ENCODE measurements at places on chromosomes 12 and 14. TPM values are rescaled to one million over a fixed set of nuclear protein-coding genes. Genes with fewer than 3 reads are reported as not detected.

GRCh38 chr14:99892406-99892805 is 99.2 kb downstream of the EML1 start:
- H3K27ac ChIP-seq: no peak overlapping the region
- no peaks in the 10 kb centered on the region for H3K27me3 ChIP-seq
- no peaks in the 10 kb centered on the region for H3K4me1 ChIP-seq
- DNase-seq: no peak
- H3K4me3 ChIP-seq: no peak overlapping the region

DNA sequence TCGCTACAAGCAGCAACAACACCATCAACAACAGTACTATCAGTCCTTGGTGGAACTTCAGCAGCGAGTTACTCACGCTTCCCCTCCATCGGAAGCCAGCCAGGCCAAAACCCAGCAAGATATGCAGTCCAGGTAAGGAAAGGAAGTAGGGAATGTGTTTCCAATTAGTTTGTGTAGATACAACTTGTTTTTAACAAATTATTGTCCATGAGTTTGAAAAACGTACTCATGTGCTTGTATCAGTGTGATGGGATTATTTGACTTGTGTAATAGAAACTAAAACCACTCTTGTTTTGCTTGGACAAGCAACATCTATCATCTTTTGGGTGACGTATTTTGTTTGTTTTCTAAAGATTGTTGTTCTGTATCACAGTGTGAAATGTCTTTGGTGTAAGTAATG is 137.9 kb downstream of the NAV3 start:
- no peaks in the 10 kb centered on the region for H3K36me3 ChIP-seq
- H3K27me3 ChIP-seq: no peaks in the 10 kb centered on the region
- no peaks in the 10 kb centered on the region for H3K4me1 ChIP-seq
- no peak for DNase-seq
- H3K4me3 ChIP-seq: no peak overlapping the region

DNA sequence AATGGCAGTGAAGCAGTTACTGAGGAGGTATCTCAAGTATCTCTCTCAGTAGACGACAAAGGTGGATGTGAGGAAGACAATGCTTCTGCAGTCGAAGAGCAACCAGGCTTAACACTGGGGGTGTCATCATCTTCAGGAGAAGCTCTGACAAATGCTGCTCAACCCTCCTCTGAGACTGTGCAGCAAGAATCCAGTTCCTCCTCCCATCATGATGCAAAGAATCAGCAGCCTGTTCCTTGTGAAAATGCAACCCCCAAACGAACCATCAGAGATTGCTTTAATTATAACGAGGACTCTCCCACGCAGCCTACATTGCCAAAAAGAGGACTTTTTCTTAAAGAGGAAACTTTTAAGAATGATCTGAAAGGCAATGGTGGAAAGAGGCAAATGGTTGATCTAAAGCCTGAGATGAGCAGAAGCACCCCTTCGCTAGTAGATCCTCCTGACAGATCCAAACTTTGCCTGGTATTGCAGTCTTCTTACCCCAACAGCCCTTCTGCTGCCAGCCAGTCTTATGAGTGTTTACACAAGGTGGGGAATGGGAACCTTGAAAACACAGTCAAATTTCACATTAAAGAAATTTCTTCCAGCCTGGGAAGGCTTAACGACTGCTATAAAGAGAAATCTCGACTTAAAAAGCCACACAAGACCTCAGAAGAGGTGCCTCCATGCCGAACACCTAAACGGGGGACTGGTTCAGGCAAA is 216.6 kb downstream of the AKAP6 start:
- H3K4me3 ChIP-seq: no peak overlapping the region
- H3K27me3 ChIP-seq: no peaks in the 10 kb centered on the region
- H3K36me3 ChIP-seq: no peaks in the 10 kb centered on the region
- no peak for DNase-seq

DNA sequence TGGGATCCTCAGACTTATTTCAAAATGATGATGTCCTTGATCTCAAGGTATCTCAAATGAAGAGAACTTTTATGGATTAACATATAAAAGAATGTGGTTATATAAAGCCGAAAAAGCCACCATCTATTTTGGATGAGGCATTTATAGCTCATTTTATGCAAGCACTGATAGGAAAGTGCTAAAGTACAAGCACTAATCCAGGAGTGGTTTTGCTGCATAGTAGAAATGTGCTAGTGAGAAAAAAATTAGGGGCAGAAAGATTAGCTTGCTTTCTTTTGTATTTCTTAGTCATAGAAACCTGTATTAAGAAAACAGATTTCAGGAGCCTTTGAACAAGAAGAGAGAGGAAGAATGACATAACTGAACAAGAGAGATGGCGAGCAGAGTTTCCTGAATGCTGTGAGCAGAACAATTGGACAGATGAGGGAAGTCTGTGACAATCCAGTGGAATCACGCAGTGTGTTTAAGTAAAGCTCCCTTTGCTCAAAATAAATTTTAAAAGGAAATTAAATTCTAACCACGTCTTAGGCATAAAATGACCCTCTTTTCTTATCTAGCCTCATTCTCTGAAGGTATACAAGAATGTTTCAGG is 238.2 kb upstream of the NOVA1 start:
- H3K4me3 ChIP-seq: no peak overlapping the region
- H3K4me1 ChIP-seq: no peaks in the 10 kb centered on the region
- no peak for DNase-seq
- no peak overlapping the region for H3K27ac ChIP-seq
- no peaks in the 10 kb centered on the region for H3K36me3 ChIP-seq
- H3K27me3 ChIP-seq: no peaks in the 10 kb centered on the region

- peak; percentile 55 for DNase-seq
- no peak overlapping the region for H3K4me3 ChIP-seq
- H3K27me3 ChIP-seq: no peaks in the 10 kb centered on the region
- H3K27ac ChIP-seq: peak overlapping the region; percentile 59
- peaks cover 81% of the 10 kb centered on the region for H3K4me1 ChIP-seq
Observed at GRCh38 chr12:55720894-55721444, 776 bp downstream of the RDH5 start.

DNA sequence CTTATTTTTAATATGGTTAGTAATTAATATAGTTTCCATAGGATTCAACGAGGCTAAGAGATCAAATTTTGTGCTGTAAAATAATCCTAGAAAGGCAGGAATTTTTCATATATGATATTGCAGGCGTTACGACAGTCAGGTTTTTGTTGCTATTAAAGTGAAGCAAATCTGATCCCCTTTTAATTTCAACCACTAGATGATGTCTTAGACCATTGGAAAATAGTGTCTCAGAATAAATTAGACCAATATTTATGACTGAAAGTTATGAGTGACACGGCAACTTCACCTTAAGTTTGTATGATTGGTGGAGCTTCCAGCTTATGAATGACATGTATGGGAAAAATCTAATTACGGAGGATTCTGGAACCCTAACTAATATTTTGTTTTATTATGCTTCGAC is 2.5 kb downstream of the TPH2 start:
- no peaks in the 10 kb centered on the region for H3K4me1 ChIP-seq
- no peak overlapping the region for H3K27ac ChIP-seq
- H3K27me3 ChIP-seq: peaks cover 4% of the 10 kb centered on the region
- H3K36me3 ChIP-seq: no peaks in the 10 kb centered on the region
- H3K4me3 ChIP-seq: no peak overlapping the region

- no peak overlapping the region for H3K4me3 ChIP-seq
- peaks cover 11% of the 10 kb centered on the region for H3K36me3 ChIP-seq
- H3K27me3 ChIP-seq: no peaks in the 10 kb centered on the region
- DNase-seq: no peak
- H3K4me1 ChIP-seq: no peaks in the 10 kb centered on the region
- H3K27ac ChIP-seq: no peak overlapping the region
Observed at GRCh38 chr12:81255947-81256346, 178.1 kb downstream of the ACSS3 start.

- no peak overlapping the region for H3K4me3 ChIP-seq
- no peaks in the 10 kb centered on the region for H3K4me1 ChIP-seq
- DNase-seq: no peak
- H3K27ac ChIP-seq: no peak overlapping the region
- H3K36me3 ChIP-seq: no peaks in the 10 kb centered on the region
- no peaks in the 10 kb centered on the region for H3K27me3 ChIP-seq
Observed at GRCh38 chr14:86091811-86092210, 561.9 kb downstream of the FLRT2 start.

DNA sequence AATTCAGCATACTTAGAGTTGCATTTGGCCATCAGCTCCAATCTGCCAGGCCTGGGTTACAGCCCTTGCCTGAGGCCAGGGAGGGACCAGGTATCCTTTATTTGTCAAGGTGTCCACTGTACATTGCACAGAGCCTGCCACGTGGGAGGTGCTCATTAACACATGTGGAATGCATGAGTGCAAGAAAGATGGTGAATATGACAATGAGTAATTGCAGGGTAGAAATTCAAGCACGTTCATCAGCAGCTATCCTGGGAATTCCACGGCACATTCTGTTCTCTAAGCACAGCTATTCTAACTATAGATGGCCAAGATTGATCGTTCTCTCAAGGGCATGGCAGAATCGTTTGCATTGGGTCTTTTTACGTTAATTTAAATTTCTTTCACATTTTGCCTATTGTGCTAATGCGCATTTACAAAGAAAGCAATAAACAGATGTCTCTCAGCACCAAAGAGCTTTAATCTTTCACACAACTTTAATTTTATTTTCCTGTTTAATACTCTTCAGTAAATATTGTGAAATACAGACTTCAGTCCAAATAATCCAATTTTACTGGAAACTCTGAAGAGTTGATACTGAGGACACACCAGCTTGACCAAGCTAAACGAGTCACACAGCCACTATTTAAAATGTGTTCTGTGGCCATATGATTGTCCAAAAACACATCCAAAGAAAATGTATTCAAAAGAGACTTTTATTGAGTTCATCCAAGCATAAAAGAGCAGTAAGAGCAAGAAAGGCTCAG is 1025.7 kb upstream of the TMEM132C start:
- no peaks in the 10 kb centered on the region for H3K27me3 ChIP-seq
- H3K27ac ChIP-seq: no peak overlapping the region
- H3K36me3 ChIP-seq: no peaks in the 10 kb centered on the region
- no peak overlapping the region for H3K4me3 ChIP-seq
- no peak for DNase-seq
- no peaks in the 10 kb centered on the region for H3K4me1 ChIP-seq

DNA sequence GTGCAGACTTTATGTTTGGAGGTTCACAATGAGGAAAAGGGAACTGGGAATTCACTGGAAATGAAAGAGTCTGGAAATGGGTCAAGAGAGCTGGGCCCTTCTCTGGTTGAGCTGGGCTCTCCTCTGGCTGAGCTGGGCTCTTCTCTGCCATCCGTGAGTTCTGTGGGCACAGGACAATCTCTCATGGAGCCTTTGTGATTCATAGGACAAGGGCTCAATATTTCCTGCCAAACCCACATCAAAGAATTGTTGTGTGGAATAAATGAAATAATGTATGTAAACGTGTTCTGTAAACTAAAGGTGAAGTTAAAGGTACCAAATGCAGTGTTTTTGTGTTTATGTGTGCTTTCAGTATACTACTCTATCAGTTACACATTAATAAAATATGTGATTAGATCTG is 95.5 kb upstream of the OVCH1 start:
- H3K27me3 ChIP-seq: no peaks in the 10 kb centered on the region
- no peak overlapping the region for H3K4me3 ChIP-seq
- DNase-seq: no peak
- H3K4me1 ChIP-seq: no peaks in the 10 kb centered on the region

DIO2 gene
- not detected for polyA plus RNA-seq

DNA sequence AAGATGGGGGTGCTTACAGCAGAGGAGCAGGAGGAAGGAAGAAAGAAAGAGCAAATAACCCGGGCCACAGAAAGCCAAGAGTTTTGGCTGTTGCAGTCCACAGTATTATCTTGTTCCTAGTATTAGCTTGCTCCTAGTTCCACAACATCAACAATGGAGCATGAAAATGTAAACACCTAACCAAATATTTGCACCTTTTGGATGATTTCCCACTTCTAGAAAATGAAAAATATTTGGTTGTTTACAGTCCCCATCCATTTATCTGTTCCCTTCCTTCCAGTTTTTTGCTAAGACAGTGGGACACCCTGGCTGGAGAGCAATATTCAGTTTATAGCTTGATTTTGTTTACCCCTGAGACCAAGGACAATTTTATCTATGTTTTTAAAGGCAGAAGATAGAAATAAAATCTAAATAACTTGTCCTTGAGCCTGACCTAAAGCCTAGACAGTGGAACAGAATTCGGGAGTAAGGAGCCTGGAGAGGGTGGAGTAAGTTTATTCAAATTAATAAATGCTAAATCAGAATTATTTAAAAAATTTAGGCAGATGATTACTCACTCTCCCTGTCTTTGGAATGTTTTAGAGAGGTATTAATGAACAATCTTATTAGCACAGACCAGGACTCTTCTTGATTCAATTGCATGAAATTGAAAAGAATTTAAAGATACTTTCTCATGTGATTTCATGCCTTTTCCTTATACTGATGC is 51.6 kb downstream of the RESF1 start:
- no peaks in the 10 kb centered on the region for H3K27me3 ChIP-seq
- H3K27ac ChIP-seq: no peak overlapping the region
- H3K4me3 ChIP-seq: no peak overlapping the region
- H3K36me3 ChIP-seq: no peaks in the 10 kb centered on the region

ZNF641 gene
- 4.4 TPM for polyA plus RNA-seq

GRCh38 chr12:101885912-101886561 is 8.7 kb downstream of the DRAM1 start:
- H3K4me3 ChIP-seq: no peak overlapping the region
- no peak overlapping the region for H3K27ac ChIP-seq
- H3K27me3 ChIP-seq: no peaks in the 10 kb centered on the region

AQP5 gene
- not detected for polyA plus RNA-seq

DNA sequence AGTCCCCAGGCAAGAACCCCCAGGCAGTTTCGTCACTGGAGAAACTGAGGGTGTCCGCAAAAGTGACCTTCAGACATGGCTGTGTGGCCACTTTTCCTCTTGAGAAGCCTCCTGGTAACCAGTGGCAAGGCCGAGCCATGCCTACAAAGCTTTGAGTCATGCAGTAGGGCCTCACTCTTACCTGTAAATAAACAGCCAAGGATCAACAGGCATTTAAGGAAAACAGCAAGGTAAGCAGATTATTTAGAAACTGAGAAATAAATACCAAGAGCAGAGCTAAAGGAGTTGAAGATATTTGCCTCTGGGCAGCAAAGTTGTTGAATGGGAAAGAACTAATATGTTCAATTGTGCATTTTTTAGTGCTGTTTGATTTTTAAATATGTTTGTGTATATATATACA is 141.0 kb upstream of the BCL2L14 start:
- no peak overlapping the region for H3K27ac ChIP-seq
- H3K4me1 ChIP-seq: no peaks in the 10 kb centered on the region
- no peak overlapping the region for H3K4me3 ChIP-seq
- no peaks in the 10 kb centered on the region for H3K27me3 ChIP-seq
- no peaks in the 10 kb centered on the region for H3K36me3 ChIP-seq

GRCh38 chr14:103118018-103118662 is 5.1 kb upstream of the TNFAIP2 start:
- peaks cover 80% of the 10 kb centered on the region for H3K4me1 ChIP-seq
- no peak overlapping the region for H3K27ac ChIP-seq
- H3K4me3 ChIP-seq: no peak overlapping the region
- no peak for DNase-seq
- no peaks in the 10 kb centered on the region for H3K27me3 ChIP-seq

DNA sequence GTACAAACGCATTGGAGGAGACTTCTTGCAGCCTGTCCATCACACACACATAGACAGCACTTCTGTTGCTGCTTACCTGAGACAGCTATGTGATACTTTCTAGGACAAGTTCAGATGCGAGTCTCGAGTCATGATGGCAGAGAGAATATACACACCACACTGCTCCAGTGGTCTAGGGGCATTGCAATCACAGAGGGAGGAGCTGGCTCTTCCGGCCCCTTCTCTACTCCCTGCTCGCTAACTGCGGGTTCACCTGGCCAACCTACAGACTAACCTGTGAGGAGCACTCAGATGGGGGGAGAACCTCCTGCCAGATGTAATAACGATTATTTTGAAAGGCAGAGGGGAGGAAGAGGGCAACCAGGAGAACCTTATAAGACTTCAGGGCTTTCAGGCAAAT is 30.7 kb downstream of the EMP1 start:
- DNase-seq: no peak
- H3K4me3 ChIP-seq: no peak overlapping the region
- no peaks in the 10 kb centered on the region for H3K36me3 ChIP-seq
- H3K27me3 ChIP-seq: peaks cover 1% of the 10 kb centered on the region
- H3K27ac ChIP-seq: no peak overlapping the region

All from HepG2 (cell line).